Uterus (tissue), 4 donors: ENCODE measurements at places on chromosomes 13 and 19. TPM values are rescaled to one million over a fixed set of nuclear protein-coding genes. Genes with fewer than 3 reads are reported as not detected.
A peak's percentile ranks its signal among the peaks of the same experiment; 100 is the strongest.

DNA sequence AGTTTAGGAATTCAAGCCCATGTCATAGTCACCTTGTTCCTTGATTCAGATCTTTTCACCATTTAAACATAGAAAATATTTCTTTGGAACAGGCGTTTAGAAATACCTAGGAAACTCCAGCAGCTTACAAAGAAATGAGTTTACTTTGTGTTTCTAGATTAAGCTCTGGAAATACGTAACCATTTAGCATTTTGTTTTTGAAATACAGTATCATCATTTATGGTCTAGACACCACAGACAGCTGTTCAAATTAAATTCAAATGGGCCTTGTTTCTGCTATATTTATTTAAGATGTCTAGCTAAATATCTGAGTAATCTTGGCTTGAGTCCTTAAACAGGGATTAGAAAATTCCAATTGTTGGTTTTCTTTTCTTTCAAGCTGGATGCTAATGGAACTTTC lies 228.5 kb downstream of the NDFIP2 start:
- no peak for DNase-seq
- no peaks in the 10 kb centered on the region for H3K27me3 ChIP-seq
- H3K27ac ChIP-seq: no peak overlapping the region
- H3K4me1 ChIP-seq: no peaks in the 10 kb centered on the region

The ZNF229 gene
- total RNA-seq: 1.5 TPM

DNA sequence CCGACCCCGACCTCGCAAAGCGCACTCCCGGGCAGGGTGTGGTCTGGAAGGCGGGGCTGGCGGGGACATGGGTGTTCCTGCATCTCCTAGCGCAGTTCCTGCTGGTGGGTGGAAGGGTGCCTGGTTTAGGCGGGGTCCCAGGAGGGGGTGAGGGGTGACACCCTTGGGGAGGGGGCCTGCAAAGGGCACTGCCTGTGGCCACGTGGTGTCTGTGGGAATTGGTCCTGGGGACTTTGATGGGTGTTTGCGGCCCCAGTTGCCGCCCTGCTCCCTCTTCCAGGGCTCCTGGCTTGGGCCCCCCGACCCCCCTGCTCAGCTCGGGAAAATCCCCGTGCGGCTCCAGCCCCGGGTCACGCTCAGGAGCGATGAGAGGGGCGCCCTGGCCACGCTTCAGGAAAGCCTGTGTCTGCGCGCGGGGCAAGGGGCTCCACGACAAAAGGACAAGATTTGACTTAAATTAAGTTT lies 19.1 kb downstream of the WTIP start:
- no peak overlapping the region for H3K4me3 ChIP-seq
- no peaks in the 10 kb centered on the region for H3K36me3 ChIP-seq
- DNase-seq: no peak
- peak overlapping the region; percentile 59 for H3K27ac ChIP-seq
- H3K4me1 ChIP-seq: no peaks in the 10 kb centered on the region
- no peaks in the 10 kb centered on the region for H3K27me3 ChIP-seq

The ZNF607 gene
- 13.0 TPM for total RNA-seq

GRCh38 chr19:47157431-47158321 lies 27.0 kb downstream of the SAE1 start:
- no peaks in the 10 kb centered on the region for H3K36me3 ChIP-seq
- no peak for DNase-seq
- peaks cover 4% of the 10 kb centered on the region for H3K4me1 ChIP-seq
- no peaks in the 10 kb centered on the region for H3K27me3 ChIP-seq
- peak overlapping the region; percentile 62 for H3K27ac ChIP-seq
- no peak overlapping the region for H3K4me3 ChIP-seq

GRCh38 chr13:100666124-100666523 lies 8.5 kb downstream of the TMTC4 start:
- no peaks in the 10 kb centered on the region for H3K27me3 ChIP-seq
- H3K4me3 ChIP-seq: no peak overlapping the region
- no peak for DNase-seq
- H3K4me1 ChIP-seq: no peaks in the 10 kb centered on the region
- no peaks in the 10 kb centered on the region for H3K36me3 ChIP-seq

DNA sequence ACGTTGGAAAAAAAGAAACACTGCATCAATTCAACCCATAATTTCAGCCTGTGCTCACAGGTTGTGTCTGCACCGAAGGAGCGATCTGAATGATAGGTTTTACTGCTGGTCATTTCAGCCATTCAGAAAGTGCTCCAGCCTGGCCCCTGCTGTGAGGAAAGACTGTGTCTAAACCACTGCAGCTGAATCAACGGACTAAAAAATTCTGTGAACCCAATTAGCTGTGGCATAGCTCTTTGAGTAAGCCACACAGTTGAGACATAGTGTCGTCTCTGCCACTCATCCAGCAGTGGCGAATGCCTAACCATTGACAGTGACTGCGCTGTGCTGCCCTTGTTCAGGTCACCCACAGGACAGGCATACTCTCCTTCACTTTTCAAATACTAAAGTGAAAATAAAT lies 179.8 kb downstream of the COG6 start:
- H3K27ac ChIP-seq: no peak overlapping the region
- H3K36me3 ChIP-seq: no peaks in the 10 kb centered on the region
- DNase-seq: no peak
- H3K4me3 ChIP-seq: no peak overlapping the region
- H3K4me1 ChIP-seq: no peaks in the 10 kb centered on the region

The SOHLH2 gene
- not detected for total RNA-seq

DNA sequence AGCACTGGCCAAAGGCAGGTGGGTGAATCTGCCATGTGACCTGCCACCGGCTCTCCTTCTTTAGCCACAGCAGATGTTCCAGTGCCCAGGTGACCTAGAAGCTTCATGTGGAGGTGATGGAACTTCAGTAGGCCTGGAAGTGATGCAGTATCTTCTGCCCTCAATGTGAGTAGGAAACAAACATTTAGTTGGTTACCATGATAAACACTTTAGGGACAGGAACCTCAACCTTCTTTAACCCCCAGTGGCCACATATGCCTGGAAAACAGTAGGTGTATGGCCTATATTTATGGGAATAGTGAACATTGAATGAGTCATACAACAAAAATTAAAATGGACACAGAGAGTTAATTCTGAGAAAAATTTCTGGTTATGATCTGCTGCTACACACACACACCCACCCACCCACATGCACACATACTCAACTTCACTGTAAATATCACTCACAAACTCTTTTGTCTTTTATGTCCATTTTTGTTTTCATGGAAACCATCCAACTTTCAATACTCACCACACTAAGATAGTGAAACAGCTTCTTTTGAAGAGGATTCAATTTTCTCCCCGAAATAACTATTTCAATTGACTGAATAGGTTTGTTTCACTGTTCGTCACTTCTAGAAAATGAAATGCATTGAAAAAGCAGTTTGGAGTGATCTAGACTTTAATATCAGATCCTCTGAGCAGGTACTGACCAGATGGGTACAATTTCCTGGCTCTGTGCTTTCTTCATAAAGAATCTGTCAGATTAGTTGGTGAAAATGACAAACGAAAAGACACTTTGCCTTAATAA lies 97.3 kb downstream of the STARD13 start:
- H3K27me3 ChIP-seq: no peaks in the 10 kb centered on the region
- H3K4me1 ChIP-seq: peaks cover 4% of the 10 kb centered on the region
- H3K27ac ChIP-seq: peak overlapping the region; percentile 48
- DNase-seq: no peak

DNA sequence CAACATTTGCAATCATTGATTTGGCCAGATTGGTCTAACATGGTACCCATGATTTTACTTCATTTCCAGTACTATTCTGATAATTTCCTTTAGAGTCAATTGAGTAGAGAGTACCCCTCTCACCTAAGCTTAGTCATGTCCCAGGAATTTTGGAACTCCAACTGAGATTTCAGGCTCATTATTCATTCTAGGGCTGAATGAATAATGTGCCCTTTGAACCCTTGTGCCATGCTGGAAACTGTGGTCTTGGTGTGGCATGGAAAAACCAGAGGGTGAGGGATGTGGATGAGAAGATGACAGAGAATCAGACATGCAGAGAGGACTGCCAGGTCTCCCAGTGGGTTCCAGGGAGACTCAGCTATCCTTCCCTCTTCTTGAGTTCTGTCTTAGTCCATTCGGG lies 30.2 kb downstream of the ITM2B start:
- DNase-seq: no peak
- H3K36me3 ChIP-seq: no peaks in the 10 kb centered on the region
- no peak overlapping the region for H3K4me3 ChIP-seq
- H3K4me1 ChIP-seq: no peaks in the 10 kb centered on the region
- no peak overlapping the region for H3K27ac ChIP-seq
